ENCODE measurements at places on chromosomes 5 and 9. TPM values are rescaled to one million over a fixed set of nuclear protein-coding genes. Genes with fewer than 3 reads are reported as not detected.

The CDH9 gene
- not detected for total RNA-seq

The HTR1A gene
- total RNA-seq: not detected

The FBP1 gene
- total RNA-seq: 0.39 TPM

The SLCO4C1 gene
- total RNA-seq: 0.22 TPM

The OTP gene
- not detected for total RNA-seq

The PTGDS gene
- total RNA-seq: not detected

The MACIR gene
- 12.3 TPM for total RNA-seq

The ARL15 gene
- total RNA-seq: 10.4 TPM

The PAIP2 gene
- total RNA-seq: 97.3 TPM

The TIGD6 gene
- total RNA-seq: 2.4 TPM

The PIP5K1B gene
- 77.4 TPM for total RNA-seq

The OLFM1 gene
- 0.47 TPM for total RNA-seq

DNA sequence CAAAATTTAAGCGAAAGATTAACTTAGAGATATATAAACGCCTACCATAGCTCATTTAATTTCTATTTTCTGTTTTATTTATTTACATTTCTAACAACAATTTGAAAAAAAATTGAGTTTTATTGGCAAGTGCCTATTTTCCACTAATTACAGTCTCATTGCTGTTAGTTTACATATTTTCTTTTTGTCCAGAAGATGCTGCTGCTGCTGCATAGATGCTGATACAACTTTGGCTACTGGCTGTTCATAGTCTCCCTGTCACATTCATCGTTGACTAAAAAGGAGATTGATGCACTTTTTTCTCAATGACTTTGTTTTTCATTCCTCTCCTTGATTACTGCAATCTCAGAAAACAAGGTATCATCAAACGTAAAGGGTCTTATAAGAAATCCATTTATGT is 235.4 kb downstream of the CDH9 start:
- H3K4me1 ChIP-seq: no peaks in the 10 kb centered on the region
- no peak overlapping the region for H3K4me3 ChIP-seq
- H3K27ac ChIP-seq: no peak overlapping the region
- H3K36me3 ChIP-seq: no peaks in the 10 kb centered on the region

DNA sequence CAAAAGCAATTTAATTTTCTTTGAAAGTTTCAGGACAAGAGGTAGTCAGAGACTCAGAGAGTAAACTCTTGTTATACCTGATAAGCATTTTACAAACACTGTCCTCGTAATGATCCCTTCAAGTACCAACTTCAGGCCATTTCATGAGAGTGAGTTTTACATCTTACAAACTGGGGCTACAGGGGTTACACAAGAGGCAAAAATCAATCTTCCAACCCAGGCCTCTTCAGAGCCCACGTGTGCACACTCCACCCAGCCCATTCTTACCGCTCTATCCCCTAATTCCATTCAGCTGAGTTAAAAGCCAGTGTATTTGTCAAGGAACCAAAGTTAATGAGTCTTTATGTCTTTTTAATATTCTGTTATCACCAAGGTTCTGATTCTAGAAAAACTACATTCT is 46.5 kb downstream of the PSMB7 start:
- H3K4me1 ChIP-seq: peaks cover 16% of the 10 kb centered on the region
- H3K27me3 ChIP-seq: no peaks in the 10 kb centered on the region
- DNase-seq: no peak
- no peak overlapping the region for H3K27ac ChIP-seq
- no peak overlapping the region for H3K4me3 ChIP-seq

- no peak overlapping the region for H3K27ac ChIP-seq
- no peak for DNase-seq
- no peaks in the 10 kb centered on the region for H3K36me3 ChIP-seq
- H3K4me3 ChIP-seq: no peak overlapping the region
- H3K4me1 ChIP-seq: no peaks in the 10 kb centered on the region
- H3K27me3 ChIP-seq: peaks cover 3% of the 10 kb centered on the region
These were observed 143.2 kb downstream of the HMHB1 start for GRCh38 chr5:143955141-143955540.

DNA sequence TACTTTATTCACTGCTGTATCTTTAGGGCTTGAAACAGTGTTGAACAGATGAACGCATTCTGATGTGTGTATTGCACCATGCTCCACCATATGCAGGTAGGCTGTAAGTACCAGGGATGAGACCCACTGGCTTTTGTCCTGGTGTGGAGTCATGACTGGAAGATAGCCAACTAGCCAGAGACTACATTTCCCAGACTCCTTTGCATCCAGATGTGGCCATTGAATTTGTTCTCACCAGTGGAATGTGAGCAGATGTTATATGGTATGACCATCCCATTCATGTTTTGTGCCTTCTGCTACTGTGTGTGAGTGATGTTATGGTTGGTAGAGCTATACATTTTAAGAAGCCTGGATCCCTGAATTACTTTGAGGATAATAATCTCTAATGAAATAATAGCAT is 7.4 kb upstream of the FBXL7 start:
- no peak overlapping the region for H3K27ac ChIP-seq
- no peaks in the 10 kb centered on the region for H3K27me3 ChIP-seq
- no peaks in the 10 kb centered on the region for H3K4me1 ChIP-seq
- no peak for DNase-seq

GRCh38 chr9:75894566-75894965 is 4.1 kb downstream of the PCSK5 start:
- H3K27ac ChIP-seq: no peak overlapping the region
- H3K4me1 ChIP-seq: peaks cover 30% of the 10 kb centered on the region
- no peak overlapping the region for H3K4me3 ChIP-seq
- H3K36me3 ChIP-seq: peaks cover 5% of the 10 kb centered on the region
- H3K27me3 ChIP-seq: peaks cover 25% of the 10 kb centered on the region

GRCh38 chr9:9631284-9631683 is 981.5 kb downstream of the PTPRD start:
- no peaks in the 10 kb centered on the region for H3K4me1 ChIP-seq
- no peak for DNase-seq
- no peak overlapping the region for H3K27ac ChIP-seq
- no peak overlapping the region for H3K4me3 ChIP-seq

- no peak for DNase-seq
- peaks cover 41% of the 10 kb centered on the region for H3K36me3 ChIP-seq
- H3K27me3 ChIP-seq: peaks cover 14% of the 10 kb centered on the region
- H3K4me3 ChIP-seq: no peak overlapping the region
These were observed 87.9 kb downstream of the MRPS27 start for GRCh38 chr5:72231991-72232703.

- peaks cover 35% of the 10 kb centered on the region for H3K4me1 ChIP-seq
- no peaks in the 10 kb centered on the region for H3K36me3 ChIP-seq
- peaks cover 22% of the 10 kb centered on the region for H3K27me3 ChIP-seq
- no peak for DNase-seq
- H3K27ac ChIP-seq: no peak overlapping the region
- peak overlapping the region; percentile 87 for H3K4me3 ChIP-seq
These were observed 2.0 kb downstream of the CLIC3 start for GRCh38 chr9:136994180-136994887.

GRCh38 chr5:140802781-140803271 is 2.0 kb downstream of the PCDHA3 start:
- H3K36me3 ChIP-seq: no peaks in the 10 kb centered on the region
- no peak overlapping the region for H3K27ac ChIP-seq
- no peak for DNase-seq
- no peaks in the 10 kb centered on the region for H3K4me1 ChIP-seq
- no peaks in the 10 kb centered on the region for H3K27me3 ChIP-seq
- no peak overlapping the region for H3K4me3 ChIP-seq

DNA sequence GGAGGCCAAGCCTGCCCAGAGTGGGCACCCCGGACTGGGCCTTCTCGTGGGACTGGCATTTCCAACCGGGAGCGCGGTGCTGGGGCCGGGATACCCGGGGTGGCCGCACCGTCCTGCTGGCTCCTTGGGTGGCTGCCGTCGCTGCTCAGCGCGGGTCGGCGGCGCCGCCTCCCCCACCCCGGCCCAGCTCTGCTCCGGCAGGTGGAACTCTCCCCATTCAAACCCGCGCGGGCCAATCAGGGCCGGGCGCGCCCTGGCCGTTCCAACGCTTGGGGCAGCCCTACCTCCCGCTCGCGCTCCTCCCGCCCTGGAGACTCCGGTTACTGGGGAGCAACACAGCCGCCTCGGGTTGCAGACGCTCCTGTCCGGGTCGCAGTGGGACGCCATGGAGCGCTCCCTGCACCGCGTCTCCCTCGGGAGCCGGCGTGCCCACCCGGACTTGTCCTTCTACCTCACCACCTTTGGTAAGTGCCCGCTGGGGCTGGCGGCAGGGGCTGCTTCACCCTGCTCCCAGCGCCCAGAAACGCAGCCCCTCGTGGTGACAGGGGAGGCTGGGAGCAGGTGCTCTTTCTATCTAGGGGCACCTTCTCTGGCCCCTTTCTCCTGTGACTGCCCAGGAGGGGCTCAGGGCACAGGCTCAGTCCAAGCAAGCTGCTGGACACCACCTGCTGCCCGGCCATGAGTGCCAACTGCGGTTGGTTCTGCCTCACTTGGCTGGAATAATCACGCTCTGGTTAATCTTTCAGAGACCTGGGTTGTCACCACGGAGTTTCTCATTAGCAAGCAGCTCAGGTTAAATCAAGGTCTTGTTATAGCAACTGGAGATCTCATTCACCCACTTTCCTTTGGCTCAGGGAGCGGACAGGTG is at the start of gene RGS3:
Gene RGS3, plus strand, starts transcription at position 310 of the 868 bp plus-strand sequence. Its CDS starts 76 bp downstream, at position 386.
- H3K4me3 ChIP-seq: no peak within 1 kb of the TSS
- no peaks in the 10 kb centered on the region for H3K36me3 ChIP-seq
- H3K27ac ChIP-seq: no peak within 1 kb of the TSS

DNA sequence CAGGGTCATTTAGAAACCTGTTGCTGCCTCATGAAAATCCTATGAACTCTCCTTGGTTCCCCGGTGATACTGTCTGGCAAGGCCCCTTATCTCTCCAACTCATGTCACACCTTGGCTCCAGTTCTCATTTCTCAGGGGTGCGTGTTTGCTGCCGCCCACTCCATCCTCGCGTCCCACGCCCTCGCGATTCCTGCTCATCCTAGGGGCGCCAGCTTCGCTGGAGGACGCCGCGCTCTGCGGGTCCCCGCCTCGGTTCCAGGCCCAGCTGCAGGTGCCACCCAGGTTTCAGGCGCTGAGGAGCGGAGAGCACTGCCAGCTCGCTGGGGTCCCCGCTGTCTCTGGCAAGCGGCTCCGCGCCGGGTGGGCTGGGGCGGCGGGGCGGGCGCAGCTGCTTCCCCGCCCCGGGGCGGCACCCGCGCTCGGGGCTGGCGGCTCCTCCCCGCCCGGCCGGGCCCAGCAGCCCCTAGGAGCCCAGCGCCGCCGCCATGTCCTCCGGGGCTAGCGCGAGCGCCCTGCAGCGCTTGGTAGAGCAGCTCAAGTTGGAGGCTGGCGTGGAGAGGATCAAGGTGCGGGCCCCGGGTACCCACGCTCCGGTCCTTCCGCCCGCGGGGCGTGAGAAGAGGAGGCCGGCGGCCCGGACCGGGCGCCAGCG is at the start of gene GNG10:
Gene GNG10, plus strand, starts transcription at position 456 of the 652 bp plus-strand sequence. Its CDS starts 30 bp downstream, at position 486.
- H3K36me3 ChIP-seq: peaks cover 16% of the 10 kb centered on the region
- peaks cover 34% of the 10 kb centered on the region for H3K4me1 ChIP-seq
- peak within 1 kb of the TSS; percentile 89 for H3K4me3 ChIP-seq
- peak within 1 kb of the TSS; percentile 89 for H3K27ac ChIP-seq

DNA sequence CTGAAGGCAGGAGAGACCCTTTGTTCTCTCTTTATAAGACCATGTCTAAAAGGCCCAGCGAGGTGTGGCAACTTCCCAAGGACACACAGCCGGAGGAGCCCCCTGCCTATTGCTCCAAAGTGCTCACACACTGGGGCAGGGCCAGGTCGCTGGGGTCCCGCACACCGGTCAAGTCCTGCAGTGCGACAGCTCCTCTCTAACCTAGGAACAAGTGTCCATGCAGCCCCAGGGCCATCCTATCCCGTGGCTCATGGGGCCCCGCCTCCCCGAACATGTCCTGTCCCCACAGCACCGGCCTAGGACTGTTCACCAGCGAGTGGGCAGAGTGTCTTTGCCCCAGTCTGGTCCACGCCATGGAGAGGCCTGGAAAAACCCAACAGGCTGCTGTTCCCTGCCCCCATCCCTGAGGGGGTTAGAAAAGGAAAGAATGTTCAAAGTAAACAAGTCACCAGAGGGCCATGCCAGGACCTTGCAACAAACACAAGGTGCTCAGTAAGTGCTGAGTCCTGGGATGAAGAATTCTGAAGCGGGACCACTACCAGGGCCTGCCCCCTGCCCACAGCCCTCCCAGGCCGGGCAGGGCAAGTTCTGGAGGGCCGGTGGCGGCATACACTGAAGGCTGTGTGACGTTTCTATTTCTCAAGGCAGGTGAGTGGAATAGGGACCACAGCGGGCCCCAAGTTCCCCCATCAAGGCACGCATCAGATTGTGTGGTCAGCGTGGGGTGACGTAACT is 938 bp downstream of the NINJ1 start:
- H3K4me1 ChIP-seq: peaks cover 57% of the 10 kb centered on the region
- no peak for DNase-seq
- H3K36me3 ChIP-seq: peaks cover 21% of the 10 kb centered on the region

GRCh38 chr5:6745706-6746222 is 32.5 kb downstream of the TENT4A start:
- no peak for DNase-seq
- H3K4me3 ChIP-seq: no peak overlapping the region
- peaks cover 34% of the 10 kb centered on the region for H3K36me3 ChIP-seq
- H3K27me3 ChIP-seq: no peaks in the 10 kb centered on the region
- H3K4me1 ChIP-seq: no peaks in the 10 kb centered on the region
- no peak overlapping the region for H3K27ac ChIP-seq

- H3K4me3 ChIP-seq: peak overlapping the region; percentile 72
- H3K36me3 ChIP-seq: peaks cover 5% of the 10 kb centered on the region
- H3K27me3 ChIP-seq: no peaks in the 10 kb centered on the region
- H3K4me1 ChIP-seq: peaks cover 60% of the 10 kb centered on the region
These were observed 2.7 kb downstream of the RASGRF2 start for GRCh38 chr5:80962630-80963520.

DNA sequence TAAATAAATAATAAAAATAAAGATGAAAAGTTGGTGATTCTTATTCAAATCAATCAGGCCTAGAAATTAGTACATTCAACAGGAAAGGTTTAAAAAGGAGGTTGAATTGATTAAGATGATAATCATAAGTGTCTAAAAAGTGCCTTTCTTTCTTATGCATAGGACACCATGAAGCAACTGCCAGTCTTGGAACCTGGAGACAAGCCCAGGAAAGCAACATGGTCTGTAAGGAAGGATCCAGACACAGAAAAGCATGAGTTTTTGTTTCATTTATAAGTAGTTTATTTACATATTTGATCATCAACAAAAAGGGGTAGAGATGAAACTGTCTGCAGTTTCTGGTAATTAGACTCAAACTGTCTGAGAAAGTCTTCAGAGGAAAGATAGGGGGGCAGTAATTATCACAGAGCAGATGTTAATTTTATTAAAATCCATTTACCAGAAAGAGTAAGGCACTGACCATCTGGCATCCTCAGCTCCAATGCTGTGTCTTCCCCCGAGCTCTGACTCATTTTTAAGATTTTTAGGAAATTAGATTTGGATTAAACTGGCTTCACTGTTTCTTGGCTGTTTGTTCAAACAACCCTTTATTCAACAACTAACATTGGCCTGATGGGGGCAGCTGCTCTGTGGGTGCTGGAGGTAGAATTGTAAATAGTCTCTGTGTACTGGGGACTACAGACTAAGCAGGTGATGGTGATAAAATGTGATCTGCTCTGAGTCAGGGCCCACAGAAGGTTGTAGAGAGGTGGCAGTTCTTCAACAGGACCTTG is 2.7 kb downstream of the RABEPK start:
- peaks cover 28% of the 10 kb centered on the region for H3K36me3 ChIP-seq
- H3K4me1 ChIP-seq: peaks cover 15% of the 10 kb centered on the region
- no peak overlapping the region for H3K4me3 ChIP-seq
- H3K27me3 ChIP-seq: no peaks in the 10 kb centered on the region
- H3K27ac ChIP-seq: no peak overlapping the region
- no peak for DNase-seq

- DNase-seq: no peak
- peaks cover under 1% of the 10 kb centered on the region for H3K27me3 ChIP-seq
- H3K4me1 ChIP-seq: peaks cover 18% of the 10 kb centered on the region
- no peak overlapping the region for H3K27ac ChIP-seq
- no peaks in the 10 kb centered on the region for H3K36me3 ChIP-seq
These were observed 80.3 kb downstream of the GADD45G start for GRCh38 chr9:89684912-89685636.

Measured in activated T-helper 1 cell treated with anti-CD3 and anti-CD28 coated beads, Interleukin-12 subunit alpha, Interleukin-12 subunit beta, Interleukin-2, Interleukin-4 antibody, amounts not matched to agents 30 ng/mL and 10 ng/mL and 1 ng/mL, durations not matched to agents 14 hours and 24 hours and 36 hours (primary cell).